ENCODE measurements at places on chromosomes 6 and 20. TPM values are rescaled to one million over a fixed set of nuclear protein-coding genes. Genes with fewer than 3 reads are reported as not detected.

MAK gene
- total RNA-seq = under 0.01 TPM

DNA sequence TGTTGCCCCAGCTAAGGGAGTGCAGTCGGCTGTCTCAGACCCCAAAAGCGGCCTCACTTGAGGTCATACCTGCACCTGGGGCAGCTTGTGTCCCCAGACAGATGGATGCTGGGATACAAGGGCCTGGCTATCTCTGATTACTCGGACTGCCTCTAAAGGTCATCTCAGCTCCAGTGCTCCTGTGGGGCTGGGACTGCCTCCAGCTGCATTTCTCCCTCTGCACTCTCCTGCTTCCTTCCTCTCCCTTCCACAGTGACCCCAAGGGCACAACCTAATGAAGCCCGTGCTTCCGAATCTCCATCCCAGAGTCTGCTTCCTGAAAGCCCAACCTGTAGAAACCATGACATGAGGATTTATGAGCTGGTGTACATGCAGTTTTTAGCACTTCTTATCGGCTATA is 22.8 kb upstream of the OCSTAMP start:
- DNase-seq = no peak

GRCh38 chr6:41455818-41456217 is 90.4 kb upstream of the FOXP4 start:
- DNase-seq = no peak

DNA sequence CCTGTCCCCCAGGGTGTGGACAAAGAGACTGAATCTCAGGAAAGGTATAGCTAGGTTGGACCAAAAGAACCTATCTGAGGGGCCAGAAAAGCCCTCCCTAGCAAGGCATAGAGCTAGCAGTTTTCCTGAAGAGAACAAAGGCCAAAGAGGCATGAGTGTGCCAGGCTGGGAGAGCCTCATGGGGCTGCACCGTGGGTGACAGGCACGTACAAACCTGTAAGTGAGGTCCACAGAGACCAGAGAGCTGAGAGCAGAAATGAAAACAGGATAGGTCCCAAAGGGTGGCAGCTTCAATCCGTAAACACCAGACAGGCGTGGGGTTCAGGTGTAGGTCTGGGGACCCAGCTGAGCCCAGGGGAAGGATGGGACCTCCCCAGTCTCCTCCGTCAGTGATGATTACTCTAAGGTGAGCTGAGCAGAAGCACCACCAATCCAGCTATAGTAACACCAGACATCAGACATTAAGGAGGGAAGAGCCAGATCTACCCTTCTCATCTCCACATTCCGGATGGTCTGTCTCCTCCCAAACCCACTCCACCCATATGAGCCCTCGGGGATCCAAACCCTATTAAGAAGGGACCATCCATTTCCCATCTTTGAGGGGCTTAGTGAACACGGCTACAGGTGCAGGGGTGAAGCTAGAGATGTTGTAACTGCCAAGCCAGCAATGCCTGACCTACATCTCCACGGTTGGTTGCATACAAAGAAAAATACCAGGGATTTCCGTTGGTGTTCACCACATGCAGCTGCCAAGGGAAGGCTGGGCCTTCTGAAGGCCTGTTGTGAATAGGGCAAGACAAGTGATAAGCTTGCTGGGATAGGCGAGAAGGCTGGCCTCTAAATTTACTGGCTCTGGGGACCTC is 38.3 kb downstream of the BCL2L1 start:
- DNase-seq = no peak

DNA sequence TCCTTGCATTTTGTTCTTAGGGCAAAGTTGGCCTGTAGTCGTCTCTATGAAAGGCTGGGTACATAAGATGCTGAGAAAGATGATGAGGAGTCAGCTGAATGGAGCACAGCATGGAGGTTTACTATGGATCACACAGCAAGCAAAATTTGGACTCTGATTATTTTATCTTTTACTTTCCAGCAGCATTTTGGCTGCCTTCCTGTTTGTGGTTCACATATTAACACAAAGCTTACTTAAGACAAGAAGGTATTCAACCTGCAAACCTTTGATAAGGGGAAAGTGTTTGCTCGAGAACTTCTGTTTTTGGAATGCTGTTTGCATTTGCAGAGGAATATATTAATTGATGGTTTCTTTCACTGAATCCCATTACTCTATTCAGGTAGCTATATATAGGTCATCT is 103.1 kb upstream of the ENPP5 start:
- DNase-seq = no peak

Data from frontal cortex (tissue), 4 donors.